ENCODE measurements at places on chromosomes 4 and X. TPM values are rescaled to one million over a fixed set of nuclear protein-coding genes. Genes with fewer than 3 reads are reported as not detected.

The HHIP gene
- total RNA-seq, result 0.05 TPM

The PLP1 gene
- 543 TPM for total RNA-seq

The MAGEA11 gene
- 0.24 TPM for total RNA-seq

The GAGE13 gene
- total RNA-seq, result 195 TPM

The TRPC5OS gene
- not detected for total RNA-seq

The TIGD4 gene
- total RNA-seq, result 1.8 TPM

The SPINK2 gene
- total RNA-seq, result 0.90 TPM

The TMEM255A gene
- 27.2 TPM for total RNA-seq

The GLRA2 gene
- not detected for total RNA-seq

The DTHD1 gene
- not detected for total RNA-seq

The UGT2B15 gene
- not detected for total RNA-seq

The CT45A2 gene
- total RNA-seq, result not detected

The MAGIX gene
- total RNA-seq, result 2.6 TPM

The LINC00632 gene
- 3.1 TPM for total RNA-seq
